COR-L47 (cell line): ENCODE measurements at places on chromosomes 5 and 9.

- no peak for DNase-seq
Measured at GRCh38 chr5:56460195-56460546, 227.0 kb upstream of the ANKRD55 start.

- DNase-seq = no peak
Measured at GRCh38 chr5:159805021-159805420, 111.3 kb upstream of the ADRA1B start.

DNA sequence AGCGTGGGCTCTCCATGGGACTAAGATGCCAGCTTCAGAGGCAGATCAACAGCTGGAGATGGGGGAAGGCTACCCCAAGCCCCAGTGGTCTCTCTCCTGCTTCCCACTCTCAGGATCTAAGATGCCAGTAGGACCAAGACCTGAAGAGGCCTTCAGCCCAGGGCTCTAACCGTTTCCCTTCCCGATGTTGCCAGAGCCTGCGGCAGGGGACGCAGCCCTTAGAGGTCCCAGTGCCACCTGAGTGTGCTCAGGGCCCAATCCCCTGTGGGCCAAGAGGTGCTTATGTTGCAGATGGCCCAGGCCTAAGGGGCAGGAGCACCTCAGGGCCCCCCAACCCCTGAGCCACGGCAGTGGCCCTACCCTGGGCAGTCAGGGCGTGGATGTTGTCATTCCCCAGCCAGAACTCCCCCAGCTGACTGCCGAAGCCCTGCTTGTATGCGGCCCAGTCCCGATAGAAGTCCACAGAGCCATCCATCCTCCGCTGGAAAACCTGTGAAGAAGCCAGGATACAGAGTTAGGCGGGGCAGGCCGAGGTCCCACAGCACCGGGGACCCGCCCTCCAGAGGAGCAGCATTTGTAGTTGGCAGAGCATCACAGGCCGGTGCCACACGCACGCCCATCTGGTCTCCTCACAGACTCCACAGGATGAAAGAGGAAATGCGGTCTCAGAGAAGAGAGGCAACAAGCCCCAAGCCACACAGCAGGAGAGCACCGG lies 5.4 kb downstream of the FCN1 start:
- no peak for DNase-seq

DNA sequence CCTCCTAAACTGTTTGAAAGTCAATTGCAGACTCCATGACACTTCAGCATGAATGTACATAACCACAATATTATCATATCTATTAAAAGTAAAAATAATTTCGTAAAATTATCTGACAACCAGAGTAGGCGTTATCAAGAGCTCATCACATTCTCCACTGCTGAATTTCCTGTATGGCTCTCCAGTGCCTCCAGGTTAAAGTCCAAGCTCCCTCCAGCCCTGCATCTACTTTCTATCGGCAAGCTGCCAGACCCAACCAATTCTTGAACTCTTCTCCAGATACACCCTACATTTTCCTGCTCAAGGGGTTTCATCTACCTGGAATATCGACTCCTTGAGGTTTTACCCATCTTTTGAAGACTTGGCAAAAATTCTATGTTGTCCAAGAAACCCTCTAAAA lies 74.5 kb upstream of the TBC1D2 start:
- DNase-seq = no peak

- DNase-seq = no peak
Measured at GRCh38 chr5:157554179-157555036, 21.2 kb downstream of the ADAM19 start.

GRCh38 chr5:109267283-109267682 lies 142.5 kb downstream of the PJA2 start:
- DNase-seq = no peak

DNA sequence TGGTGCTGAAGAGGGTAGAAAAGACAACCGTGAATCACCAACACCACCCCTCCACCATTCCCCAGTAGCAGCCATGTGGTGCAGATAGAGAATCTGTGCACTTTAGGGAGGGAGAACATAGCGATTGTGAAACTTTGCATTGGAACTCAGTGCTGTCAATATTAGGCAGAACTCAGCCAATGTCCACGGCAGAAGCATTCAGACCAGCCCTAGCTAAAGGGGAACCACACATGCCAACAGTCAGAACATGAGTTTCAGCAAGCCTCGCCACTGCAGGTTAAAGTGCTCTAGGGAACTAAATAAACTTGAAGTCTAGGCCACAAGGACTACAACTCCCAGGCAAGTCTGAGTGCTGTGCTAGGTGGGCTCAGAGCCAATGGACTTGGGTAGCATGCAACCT lies 38.5 kb upstream of the DEPDC1B start:
- no peak for DNase-seq

GRCh38 chr9:76717613-76718012 lies 46.6 kb upstream of the PCA3 start:
- DNase-seq = peak; percentile 19

DNA sequence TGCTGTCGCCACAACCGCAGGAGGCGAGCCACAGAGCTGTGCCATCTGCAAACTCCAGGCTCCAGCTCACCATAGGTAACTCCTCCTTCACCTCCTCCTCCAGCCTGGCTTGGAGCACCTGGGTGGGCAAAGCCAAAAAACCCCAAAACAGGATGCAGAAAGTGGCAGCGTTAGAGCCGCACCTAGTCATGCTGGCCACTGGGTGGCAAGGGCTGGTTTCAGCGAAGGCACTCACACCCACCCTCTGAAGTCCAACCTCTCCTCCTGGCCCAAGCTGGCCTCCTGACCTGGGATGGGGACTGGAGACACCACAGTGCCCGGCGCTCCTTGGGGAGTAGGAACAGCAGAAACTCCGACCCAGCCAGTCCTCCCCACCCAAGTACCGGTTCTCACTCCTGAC lies 28.7 kb upstream of the ZNF354B start:
- DNase-seq = no peak
